ENCODE measurements at places on chromosomes 4 and X.

GRCh38 chrX:9379697-9380551 lies 84.9 kb upstream of the TBL1X start:
- no peak for DNase-seq

- DNase-seq, result no peak
These were observed 101.4 kb upstream of the RAB40AL start for GRCh38 chrX:102835504-102836146.

DNA sequence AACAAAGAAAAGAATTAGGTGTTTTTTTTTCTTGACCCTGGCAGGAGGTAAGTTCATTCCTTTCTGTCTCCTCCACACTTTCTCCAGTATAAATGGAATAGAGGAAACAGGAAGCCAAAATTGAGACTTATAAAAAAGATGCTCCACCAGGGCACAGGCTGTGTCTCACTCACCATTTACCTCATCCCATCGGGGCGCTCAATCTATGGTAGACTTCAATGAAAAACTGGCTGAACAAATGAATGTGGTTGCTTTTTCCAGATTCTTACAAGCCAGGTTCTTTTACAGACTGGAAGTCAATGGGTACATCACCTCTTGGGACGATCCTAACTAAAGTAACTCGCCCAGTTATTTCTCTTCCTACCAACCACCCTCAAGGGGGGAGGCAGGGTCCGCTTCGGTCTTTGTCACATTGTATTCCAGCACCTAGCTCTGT lies 685 bp downstream of the COMMD8 start:
- no peak for DNase-seq

- DNase-seq, result no peak
These were observed 36.1 kb upstream of the OTUD4 start for GRCh38 chr4:145216535-145216934.

DNA sequence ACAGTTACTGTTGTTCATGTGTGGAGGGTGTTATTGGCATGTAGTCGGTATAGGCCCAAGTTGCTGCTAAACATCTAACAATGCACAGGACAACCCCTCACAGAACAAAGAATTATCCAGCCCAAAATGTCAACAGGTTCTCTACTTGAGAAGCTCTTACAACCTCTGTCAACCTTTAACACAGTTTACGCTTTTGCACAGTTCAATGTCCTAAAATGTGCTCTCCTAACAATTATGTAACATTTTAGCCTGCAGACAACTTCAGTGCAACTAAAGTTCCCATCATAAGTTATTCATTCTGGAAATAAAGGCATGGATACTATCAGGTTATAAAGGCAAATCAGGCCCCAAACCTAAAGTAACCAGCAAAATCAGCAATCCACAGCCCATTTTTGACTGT lies 66.2 kb downstream of the ASB9 start:
- no peak for DNase-seq

DNA sequence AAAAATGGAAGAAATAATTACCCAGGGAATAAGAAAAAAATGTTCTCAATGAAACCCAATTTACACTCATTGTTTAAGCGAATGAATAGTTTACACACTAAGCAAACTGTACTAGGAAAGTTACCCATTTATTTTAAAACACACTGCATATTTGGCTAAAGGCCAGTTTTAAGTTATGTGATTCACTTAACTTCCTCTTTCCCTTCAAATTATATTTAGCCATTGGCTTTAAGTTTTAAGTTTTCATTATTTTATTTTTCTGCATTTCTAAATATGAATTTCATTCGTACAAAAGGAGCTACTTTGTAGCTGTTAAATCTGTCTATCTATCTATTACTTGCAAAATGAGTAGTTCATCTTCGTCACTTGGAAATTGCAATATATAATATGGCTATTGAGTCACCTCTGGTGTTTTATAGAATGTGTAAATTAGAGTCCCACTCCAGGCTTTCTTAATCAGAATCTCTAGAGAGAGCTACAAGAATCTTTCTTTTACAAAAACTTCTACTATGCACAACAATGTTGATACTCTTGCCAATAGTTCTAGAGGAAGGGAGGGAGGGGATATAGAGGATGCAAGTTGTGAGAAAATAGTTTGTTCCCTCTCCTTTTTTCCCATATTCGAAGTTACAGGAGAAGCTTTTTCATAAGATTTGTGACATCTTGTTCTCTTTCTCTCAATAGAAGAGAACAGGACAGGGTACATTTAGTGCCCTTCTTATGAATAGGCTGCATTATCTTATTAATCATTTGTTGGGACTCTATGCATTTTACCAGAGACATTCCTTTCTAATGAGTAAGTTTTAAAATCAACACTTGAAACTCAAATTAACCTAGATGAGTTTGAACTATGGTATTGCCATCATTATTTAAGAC lies 41.8 kb downstream of the SULT1B1 start:
- no peak for DNase-seq

- DNase-seq, result no peak
These were observed 5.7 kb upstream of the CASP6 start for GRCh38 chr4:109708990-109709389.

DNA sequence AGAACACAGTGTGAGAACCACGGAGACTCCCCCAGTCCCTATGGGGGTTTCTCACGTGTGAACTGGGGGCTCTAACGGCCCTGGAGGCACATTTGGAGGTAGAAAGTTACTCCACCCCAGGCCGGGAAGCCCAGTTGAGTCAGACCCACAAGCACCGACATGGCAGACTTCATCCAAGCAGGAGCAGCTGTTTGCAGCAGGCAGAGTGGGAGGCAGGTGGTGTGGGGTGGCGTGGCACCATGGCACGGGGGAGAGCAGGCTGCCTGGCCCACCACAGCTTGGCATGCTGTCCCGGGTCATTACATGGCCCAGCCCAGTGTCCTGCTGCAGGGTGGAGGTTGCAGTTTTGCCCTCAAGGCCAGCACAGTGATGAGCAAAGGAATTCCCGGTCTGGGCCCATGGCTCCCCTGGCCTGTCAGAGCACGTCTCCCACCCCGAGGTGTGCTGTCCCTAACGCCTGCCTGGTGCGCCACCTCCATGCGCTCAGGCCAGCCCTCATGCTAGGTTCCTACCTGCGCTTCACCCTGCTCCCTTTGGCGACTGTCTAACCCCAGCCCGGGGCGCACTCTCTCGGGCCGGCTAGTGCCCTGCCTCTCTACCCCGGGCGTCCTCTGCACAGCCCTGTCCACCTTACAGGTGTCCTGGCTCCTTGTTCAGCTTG lies 90.6 kb upstream of the AFAP1 start:
- no peak for DNase-seq

DNA sequence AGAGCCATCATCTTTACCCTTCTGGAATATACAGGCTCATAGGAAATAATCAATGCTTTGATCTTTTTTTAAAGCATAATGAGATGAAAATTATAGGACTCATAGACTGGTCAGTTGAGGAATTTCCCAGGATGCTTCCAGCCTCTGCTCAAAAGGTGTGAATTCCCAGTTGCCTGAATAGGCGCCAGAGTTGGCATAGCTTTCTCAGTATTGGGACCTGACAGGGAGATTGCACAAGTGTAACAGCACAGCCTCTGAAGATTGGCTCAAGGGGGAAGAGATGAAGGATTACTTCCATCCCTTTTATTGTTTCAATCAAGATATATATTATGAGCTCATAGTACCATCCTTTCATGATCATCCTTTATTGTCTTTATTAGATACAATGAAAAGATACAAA lies 17.9 kb downstream of the TET2 start:
- DNase-seq, result no peak

- no peak for DNase-seq
These were observed 437.5 kb upstream of the BOD1L1 start for GRCh38 chr4:14064984-14065383.

GRCh38 chrX:37989304-37989703 lies 17.0 kb upstream of the SYTL5 start:
- DNase-seq, result no peak

DNA sequence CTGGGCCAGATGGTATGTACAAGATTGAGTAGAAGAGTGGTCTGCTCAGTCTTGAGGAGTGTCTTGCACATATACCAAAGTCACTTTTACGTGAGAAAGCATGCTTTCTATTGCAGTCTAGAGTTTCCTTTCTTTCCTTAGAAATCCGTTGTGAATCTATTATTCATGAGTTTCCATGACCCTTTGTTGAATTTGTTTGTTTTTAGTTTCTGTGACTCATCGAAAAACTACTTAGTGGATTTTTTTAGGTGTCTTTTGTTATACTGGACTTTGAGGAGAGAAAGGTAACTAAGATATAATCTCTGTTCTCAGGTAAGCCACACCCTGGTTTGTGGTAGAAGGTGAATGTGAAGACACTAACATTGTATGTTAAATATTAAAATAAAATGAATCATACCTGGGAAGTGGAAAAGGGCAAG lies 23.0 kb downstream of the GALNT7 start:
- DNase-seq, result no peak

GRCh38 chrX:68139791-68140190 lies 293.5 kb downstream of the OPHN1 start:
- no peak for DNase-seq

- DNase-seq, result no peak
These were observed 244.5 kb downstream of the DMD start for GRCh38 chrX:32966821-32967355.

DNA sequence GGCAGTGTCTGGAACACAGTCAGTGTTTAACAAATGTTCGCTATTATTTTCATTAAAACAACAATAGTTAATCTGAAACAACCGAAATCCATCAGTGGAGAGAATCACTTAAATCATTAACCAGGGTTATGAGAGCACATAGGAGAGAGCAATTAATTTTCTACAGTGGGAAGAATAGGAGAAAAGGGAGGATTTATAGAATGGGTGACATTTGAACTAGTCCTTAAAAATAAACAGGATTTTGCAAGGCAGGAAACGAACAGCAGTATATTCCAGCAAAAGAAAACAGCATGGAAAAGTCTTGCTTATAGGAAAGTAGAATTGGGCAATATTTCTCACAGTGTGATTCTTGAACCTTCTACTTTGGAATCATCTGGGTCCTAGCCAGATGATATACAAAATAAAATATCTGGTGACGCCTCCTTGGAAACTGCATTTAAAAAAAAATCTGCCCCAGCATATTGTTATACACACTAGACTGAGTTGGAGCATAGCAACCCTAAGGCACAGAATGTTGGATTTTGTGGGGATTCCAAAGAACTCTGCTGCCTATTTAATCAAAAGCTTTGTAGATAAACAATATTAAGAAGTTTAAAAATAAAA lies 56.1 kb downstream of the INTS12 start:
- DNase-seq, result no peak

- no peak for DNase-seq
These were observed 232.9 kb upstream of the GIMD1 start for GRCh38 chr4:106601519-106601918.

DNA sequence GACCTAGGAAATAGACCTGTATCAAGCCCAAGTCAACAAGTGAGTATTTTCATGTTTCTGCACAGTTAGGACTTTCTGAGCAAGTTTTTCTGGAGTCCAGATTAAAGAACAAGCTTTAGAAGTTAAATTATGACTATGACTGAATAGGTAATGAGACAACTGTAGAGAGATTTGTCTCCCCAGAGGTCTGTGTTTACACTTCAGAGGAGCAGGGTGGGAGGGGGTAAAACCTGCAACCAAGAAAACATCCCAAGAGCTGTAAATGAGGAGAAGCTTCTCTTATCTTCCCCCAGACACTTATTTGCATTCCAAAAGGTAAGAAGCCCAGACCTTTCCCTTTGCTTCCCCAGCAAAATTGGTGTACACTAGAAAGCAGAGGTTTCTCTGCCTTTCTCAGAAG lies 22.1 kb upstream of the CEP135 start:
- DNase-seq, result no peak

- DNase-seq, result no peak
These were observed 21.5 kb downstream of the AMOT start for GRCh38 chrX:112819008-112819640.

- DNase-seq, result no peak
These were observed 599.1 kb upstream of the GRIA3 start for GRCh38 chrX:122584981-122585380.

DNA sequence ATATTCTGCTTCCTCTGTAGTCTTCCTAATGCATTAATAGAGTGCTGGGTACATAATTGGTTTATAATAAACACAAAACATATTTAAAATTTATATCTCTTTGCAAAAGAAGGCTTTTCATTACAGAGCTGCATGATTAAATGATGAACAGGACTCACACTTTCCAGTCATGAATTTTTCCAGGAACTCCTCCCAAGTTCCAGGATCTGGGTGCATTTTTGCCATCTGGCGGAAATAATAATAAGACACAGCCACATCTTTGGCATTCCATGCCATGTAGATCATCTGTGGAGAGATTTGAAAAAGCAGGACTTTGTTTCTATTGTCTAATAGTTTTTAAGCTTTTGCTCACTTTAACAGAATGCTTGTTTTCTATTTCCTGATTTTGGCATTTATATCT lies 40.2 kb upstream of the SULT1B1 start:
- no peak for DNase-seq

GRCh38 chrX:24468245-24468644 lies 3.2 kb downstream of the PDK3 start:
- no peak for DNase-seq

GRCh38 chrX:43813898-43814297 lies 68.4 kb downstream of the MAOB start:
- DNase-seq, result no peak

DNA sequence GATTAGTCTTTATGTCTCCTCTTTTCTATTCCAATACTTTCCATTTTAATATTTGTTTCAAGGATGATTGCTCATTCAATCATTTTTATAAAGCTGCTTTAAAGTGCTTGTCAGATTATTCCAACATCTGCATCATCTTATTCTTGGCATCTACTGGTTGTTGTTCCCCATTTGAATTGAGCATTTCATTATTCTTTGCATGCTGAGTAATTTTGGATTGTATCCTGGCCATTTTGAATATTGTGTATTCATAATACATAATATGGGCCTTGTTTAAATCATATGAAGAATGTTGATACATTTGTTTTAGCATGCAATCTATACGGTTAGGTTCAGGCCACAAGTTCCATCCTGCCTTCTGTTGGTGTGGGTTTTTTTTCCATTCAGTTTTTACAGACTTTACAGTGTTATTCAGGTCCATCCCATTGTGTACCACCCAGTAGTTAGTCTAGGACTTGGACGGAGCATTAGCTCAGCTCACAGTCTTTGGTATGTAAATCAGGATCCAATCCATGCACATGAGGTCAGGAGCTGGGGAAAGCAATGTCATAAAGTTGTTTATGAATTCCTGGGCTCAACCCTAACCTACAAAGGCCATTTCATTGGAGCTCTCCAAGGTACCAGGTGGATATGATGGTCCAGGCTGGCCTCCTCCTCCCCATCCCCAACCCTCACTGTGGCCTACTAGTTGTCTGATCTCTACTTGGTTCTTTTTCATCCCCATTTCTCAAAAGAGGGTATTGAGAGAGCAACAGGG lies 20.3 kb downstream of the RGN start:
- DNase-seq, result no peak

- no peak for DNase-seq
These were observed 390.8 kb downstream of the ADGRL3 start for GRCh38 chr4:61590881-61591280.

DNA sequence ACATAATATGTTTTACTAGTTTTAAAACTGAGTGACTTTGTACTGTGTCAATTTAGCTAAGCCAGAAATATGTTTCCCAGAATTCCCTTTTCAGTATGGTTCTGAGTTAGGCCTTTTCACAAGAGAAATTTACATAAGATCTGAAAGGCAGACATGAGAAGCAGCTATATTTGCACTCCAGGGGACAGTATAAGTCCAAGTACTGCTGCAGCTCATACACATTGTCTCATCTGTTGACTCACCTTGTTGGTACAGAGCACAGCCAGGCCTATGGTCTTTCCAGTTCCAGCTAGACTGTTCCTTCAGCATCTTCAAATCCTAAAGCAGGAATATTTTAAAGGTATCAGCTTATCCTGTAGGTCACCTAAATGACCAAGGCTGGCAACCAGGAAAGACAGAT lies 53.5 kb downstream of the BMP3 start:
- DNase-seq, result no peak
